ENCODE measurements at places on chromosomes 13 and 19.

DNA sequence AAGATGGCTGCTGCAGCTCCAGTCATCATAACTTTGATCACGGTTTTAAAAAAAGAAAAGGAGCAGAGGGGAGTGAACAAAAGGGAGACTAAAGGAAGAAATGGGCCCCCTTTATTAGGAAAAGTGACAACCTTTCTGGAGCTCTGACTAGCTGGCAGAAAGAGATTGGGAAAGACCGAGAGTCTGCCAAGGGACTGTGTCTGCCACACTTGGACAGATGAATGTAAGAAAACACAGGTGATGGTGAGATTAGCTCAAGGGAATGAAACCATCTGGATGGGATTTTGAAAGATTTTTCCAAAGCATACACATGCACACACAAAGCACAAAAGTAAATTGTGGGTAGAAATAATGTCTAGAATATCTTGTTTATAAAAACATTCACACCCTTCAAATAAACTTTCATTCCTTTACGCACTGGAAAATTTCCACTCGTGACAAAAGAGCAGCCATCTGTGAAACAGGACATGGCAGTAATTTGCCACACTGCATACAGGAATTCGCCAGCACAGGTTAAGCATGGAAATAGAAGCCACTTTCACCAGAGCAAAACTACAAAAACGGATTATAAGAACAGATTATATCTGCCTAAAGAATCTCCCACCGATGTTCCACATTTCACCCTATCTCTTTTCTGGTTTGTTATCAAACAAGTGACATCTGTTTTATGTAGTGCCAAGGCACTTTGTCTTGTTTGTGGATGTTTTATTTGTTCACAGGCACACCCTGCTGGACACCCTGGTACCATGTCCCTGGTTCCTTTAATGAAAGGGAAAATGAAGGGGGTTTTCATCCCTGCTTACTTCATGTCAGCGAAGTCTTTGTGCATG is 819.5 kb downstream of the DIAPH3 start:
- H3K36me3 ChIP-seq = no peaks in the 10 kb centered on the region
- no peak overlapping the region for H3K4me3 ChIP-seq
- peaks cover 12% of the 10 kb centered on the region for H3K4me1 ChIP-seq
- H3K27ac ChIP-seq = no peak overlapping the region
- no peaks in the 10 kb centered on the region for H3K27me3 ChIP-seq

- H3K27me3 ChIP-seq = no peaks in the 10 kb centered on the region
- no peak for DNase-seq
- H3K27ac ChIP-seq = no peak overlapping the region
- peaks cover 2% of the 10 kb centered on the region for H3K36me3 ChIP-seq
- H3K4me1 ChIP-seq = no peaks in the 10 kb centered on the region
- H3K4me3 ChIP-seq = no peak overlapping the region
Measured at GRCh38 chr13:23758798-23759527, 130.2 kb downstream of the MIPEP start.

GRCh38 chr13:20616059-20616797 is 49.3 kb downstream of the IFT88 start:
- H3K27me3 ChIP-seq = no peaks in the 10 kb centered on the region
- H3K4me1 ChIP-seq = peaks cover 11% of the 10 kb centered on the region
- H3K27ac ChIP-seq = peak overlapping the region; percentile 32
- H3K36me3 ChIP-seq = no peaks in the 10 kb centered on the region
- H3K4me3 ChIP-seq = no peak overlapping the region
- DNase-seq = peak; percentile 74

DNA sequence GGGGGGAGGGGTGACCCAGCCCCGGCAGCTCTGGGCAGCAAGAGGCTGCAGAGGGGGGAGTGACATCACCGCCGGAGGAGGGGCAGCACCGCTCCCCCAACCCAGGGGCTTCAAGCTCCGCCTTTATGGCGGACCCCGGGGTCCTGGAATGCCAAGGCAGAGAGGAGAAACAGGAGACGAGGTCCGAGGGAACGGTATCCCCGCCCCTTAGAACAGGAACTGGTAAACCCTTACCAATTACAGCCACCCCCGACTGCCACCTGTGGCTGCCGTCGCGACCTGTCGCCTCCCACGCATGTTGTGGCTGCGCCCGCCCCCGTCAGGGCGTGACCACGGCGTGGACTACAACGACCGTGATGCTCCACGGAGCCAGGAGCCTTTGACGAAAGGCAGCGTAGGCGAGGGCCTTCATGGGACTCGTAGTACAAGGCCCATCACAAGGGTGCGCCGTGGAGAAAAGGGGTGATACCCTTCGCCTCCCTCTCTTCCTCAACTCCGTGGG is 4.1 kb upstream of the KCNC3 start:
- peaks cover 8% of the 10 kb centered on the region for H3K4me1 ChIP-seq
- H3K27me3 ChIP-seq = peaks cover 14% of the 10 kb centered on the region
- H3K36me3 ChIP-seq = no peaks in the 10 kb centered on the region
- H3K27ac ChIP-seq = no peak overlapping the region
- peak overlapping the region; percentile 60 for H3K4me3 ChIP-seq

DNA sequence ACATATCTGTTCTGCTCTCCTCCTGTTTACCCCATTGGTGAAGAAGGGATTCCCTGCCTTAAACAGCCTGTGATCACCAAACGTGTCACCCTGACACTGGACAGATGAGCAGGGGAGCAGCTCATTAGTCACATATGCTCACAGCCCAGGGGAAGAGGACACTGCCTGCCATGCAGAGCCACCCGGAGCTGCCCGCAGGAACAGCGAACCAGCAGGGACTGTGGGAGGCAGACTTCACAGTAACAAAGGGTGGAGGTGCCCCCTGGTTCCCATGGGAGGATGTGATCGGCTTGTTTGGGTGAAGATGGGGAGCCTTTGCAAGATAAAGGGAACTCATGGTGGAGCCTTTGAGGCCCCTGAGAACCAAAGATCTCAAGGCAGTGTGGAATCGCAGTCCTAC is 88.6 kb upstream of the FARP1 start:
- H3K36me3 ChIP-seq = no peaks in the 10 kb centered on the region
- no peaks in the 10 kb centered on the region for H3K27me3 ChIP-seq
- no peaks in the 10 kb centered on the region for H3K4me1 ChIP-seq
- no peak overlapping the region for H3K4me3 ChIP-seq
- no peak for DNase-seq
- no peak overlapping the region for H3K27ac ChIP-seq

GRCh38 chr19:30449078-30449590 is 77.0 kb downstream of the ZNF536 start:
- no peaks in the 10 kb centered on the region for H3K36me3 ChIP-seq
- no peak for DNase-seq
- H3K4me1 ChIP-seq = no peaks in the 10 kb centered on the region
- H3K27me3 ChIP-seq = no peaks in the 10 kb centered on the region
- no peak overlapping the region for H3K27ac ChIP-seq
- H3K4me3 ChIP-seq = no peak overlapping the region

- H3K4me1 ChIP-seq = peaks cover 25% of the 10 kb centered on the region
- no peak overlapping the region for H3K4me3 ChIP-seq
- H3K36me3 ChIP-seq = no peaks in the 10 kb centered on the region
- H3K27me3 ChIP-seq = no peaks in the 10 kb centered on the region
Measured at GRCh38 chr13:24506698-24507335, 5.8 kb downstream of the PARP4 start.

GRCh38 chr13:20772401-20773131 is 1.2 kb downstream of the EEF1AKMT1 start:
- DNase-seq = no peak
- H3K4me3 ChIP-seq = no peak overlapping the region
- peaks cover 21% of the 10 kb centered on the region for H3K4me1 ChIP-seq
- H3K27me3 ChIP-seq = no peaks in the 10 kb centered on the region
- H3K27ac ChIP-seq = peak overlapping the region; percentile 88

DNA sequence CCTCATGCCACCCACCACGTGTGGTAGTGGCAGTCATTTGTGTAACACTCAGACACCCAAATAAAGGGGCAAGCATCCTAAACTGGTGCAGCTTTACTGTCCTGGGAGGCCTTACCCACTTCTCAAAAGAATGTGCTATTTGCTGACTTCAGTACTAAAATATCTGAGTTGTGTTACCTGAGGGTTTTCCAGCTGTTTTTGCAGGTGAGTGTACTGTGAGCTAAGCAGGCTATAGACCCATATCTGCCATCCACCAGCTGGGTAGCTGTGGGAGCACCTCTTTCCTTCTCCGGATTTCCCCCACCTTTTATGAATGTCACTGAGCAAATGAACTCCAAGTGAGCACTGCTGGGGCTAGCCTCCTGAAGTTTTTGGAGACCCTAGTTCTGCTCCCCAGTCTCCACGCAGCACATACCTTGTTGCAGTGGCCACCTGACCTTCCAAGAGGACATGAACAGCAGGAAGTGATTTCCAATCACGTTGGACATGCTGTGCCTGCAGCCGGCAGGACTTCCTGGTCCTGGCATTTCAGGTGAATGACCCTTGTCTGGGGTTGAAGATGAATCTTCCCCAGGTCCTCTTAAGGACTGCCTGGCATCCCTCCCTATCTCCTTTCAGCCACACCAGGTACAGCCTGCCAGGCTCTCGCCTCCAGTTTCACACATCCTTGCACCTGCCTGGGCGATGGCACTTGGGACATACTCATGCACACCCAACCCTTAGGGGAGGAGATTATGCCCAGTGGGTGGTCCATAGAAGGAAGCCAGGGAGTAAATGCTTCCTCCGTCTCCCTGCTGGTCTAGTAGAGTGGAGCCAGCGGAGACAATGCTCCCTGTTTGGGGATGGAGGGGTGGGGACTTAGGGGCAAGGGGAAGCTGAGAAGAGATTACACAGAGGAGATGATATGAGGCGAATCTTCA is 109.5 kb upstream of the SPATA13 start:
- no peak overlapping the region for H3K4me3 ChIP-seq
- H3K4me1 ChIP-seq = peaks cover 11% of the 10 kb centered on the region
- H3K27ac ChIP-seq = no peak overlapping the region
- no peaks in the 10 kb centered on the region for H3K36me3 ChIP-seq
- DNase-seq = no peak

- no peak overlapping the region for H3K4me3 ChIP-seq
- H3K27ac ChIP-seq = no peak overlapping the region
- no peaks in the 10 kb centered on the region for H3K36me3 ChIP-seq
- H3K4me1 ChIP-seq = peaks cover 6% of the 10 kb centered on the region
- no peaks in the 10 kb centered on the region for H3K27me3 ChIP-seq
Measured at GRCh38 chr13:49437705-49438104, 6.2 kb downstream of the CAB39L start.

- H3K4me3 ChIP-seq = peak overlapping the region; percentile 68
- H3K4me1 ChIP-seq = no peaks in the 10 kb centered on the region
- H3K27me3 ChIP-seq = no peaks in the 10 kb centered on the region
- no peaks in the 10 kb centered on the region for H3K36me3 ChIP-seq
- H3K27ac ChIP-seq = no peak overlapping the region
Measured at GRCh38 chr19:37251308-37252229, 33.6 kb downstream of the ZNF383 start.

DNA sequence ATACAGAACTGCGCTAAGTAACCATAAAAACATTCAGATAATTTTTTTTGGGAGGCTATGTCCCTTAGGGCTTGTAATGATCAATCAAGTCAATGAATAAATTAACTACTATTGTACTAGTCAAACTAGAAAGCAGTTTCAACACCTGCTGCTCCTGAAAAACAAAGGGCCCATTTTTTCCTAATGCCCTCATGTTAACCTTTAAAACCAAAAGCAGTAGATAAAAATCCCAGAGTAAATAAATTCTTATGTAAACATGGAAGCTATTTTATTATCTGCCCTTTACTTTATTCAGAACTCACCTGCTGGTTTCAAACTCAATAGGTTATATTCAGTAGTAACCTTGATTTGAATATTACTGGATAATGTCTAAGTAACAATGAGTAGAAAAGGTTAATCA is 159.5 kb upstream of the STARD13 start:
- no peak overlapping the region for H3K27ac ChIP-seq
- H3K4me3 ChIP-seq = no peak overlapping the region
- H3K36me3 ChIP-seq = no peaks in the 10 kb centered on the region
- no peaks in the 10 kb centered on the region for H3K27me3 ChIP-seq
- no peak for DNase-seq
- no peaks in the 10 kb centered on the region for H3K4me1 ChIP-seq

- no peak overlapping the region for H3K27ac ChIP-seq
- H3K27me3 ChIP-seq = peaks cover 9% of the 10 kb centered on the region
- no peaks in the 10 kb centered on the region for H3K36me3 ChIP-seq
- peak overlapping the region; percentile 43 for H3K4me3 ChIP-seq
- peaks cover 27% of the 10 kb centered on the region for H3K4me1 ChIP-seq
- no peak for DNase-seq
Measured at GRCh38 chr13:57634839-57635165, 3.3 kb downstream of the PCDH17 start.

- H3K27me3 ChIP-seq = no peaks in the 10 kb centered on the region
- no peak overlapping the region for H3K4me3 ChIP-seq
- DNase-seq = no peak
- no peaks in the 10 kb centered on the region for H3K4me1 ChIP-seq
- H3K36me3 ChIP-seq = no peaks in the 10 kb centered on the region
- H3K27ac ChIP-seq = no peak overlapping the region
Measured at GRCh38 chr13:91058066-91058465, 289.4 kb upstream of the MIR17HG start.

GRCh38 chr19:42521346-42522030 is 6.8 kb downstream of the CEACAM1 start:
- no peaks in the 10 kb centered on the region for H3K36me3 ChIP-seq
- H3K27ac ChIP-seq = no peak overlapping the region
- no peak overlapping the region for H3K4me3 ChIP-seq
- H3K27me3 ChIP-seq = no peaks in the 10 kb centered on the region
- H3K4me1 ChIP-seq = no peaks in the 10 kb centered on the region

- no peak overlapping the region for H3K4me3 ChIP-seq
- H3K4me1 ChIP-seq = no peaks in the 10 kb centered on the region
- H3K27ac ChIP-seq = no peak overlapping the region
- no peaks in the 10 kb centered on the region for H3K36me3 ChIP-seq
Measured at GRCh38 chr13:99464441-99464949, 36.8 kb upstream of the TM9SF2 start.

- H3K36me3 ChIP-seq = no peaks in the 10 kb centered on the region
- H3K4me1 ChIP-seq = no peaks in the 10 kb centered on the region
- no peak overlapping the region for H3K4me3 ChIP-seq
- no peaks in the 10 kb centered on the region for H3K27me3 ChIP-seq
Measured at GRCh38 chr19:33513424-33513823, 8.2 kb downstream of the PEPD start.

GRCh38 chr19:6891761-6892385 is 4.5 kb downstream of the ADGRE1 start:
- no peak overlapping the region for H3K27ac ChIP-seq
- H3K4me3 ChIP-seq = no peak overlapping the region
- no peak for DNase-seq
